ENCODE measurements at places on chromosomes 1 and 21.

DNA sequence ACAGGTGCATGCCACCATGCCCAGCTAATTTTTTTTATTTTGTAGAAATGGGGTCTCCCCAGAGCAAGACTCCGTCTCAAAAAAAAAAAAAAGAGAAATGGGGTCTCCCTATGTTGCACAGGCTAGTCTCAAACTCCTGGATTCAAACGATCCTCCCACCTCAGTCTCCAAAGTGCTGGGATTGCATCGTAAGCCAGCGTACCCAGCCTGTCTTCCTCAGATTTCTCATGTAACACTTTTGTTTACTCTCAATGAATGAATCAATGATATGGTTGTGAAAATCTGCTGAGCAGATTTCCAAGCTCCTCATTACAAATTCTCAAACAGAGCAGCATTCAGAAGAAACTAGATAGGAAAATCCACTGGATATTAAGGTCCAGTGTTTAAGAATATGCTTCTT lies 6.6 kb downstream of the CMPK1 start:
- no peak overlapping the region for H3K27ac ChIP-seq
- DNase-seq, result no peak
- no peak overlapping the region for H3K4me3 ChIP-seq
- peaks cover 6% of the 10 kb centered on the region for H3K36me3 ChIP-seq
- no peaks in the 10 kb centered on the region for H3K27me3 ChIP-seq

GRCh38 chr1:64543831-64544230 lies 73.9 kb downstream of the CACHD1 start:
- no peak overlapping the region for H3K27ac ChIP-seq
- H3K36me3 ChIP-seq, result no peaks in the 10 kb centered on the region
- no peaks in the 10 kb centered on the region for H3K4me1 ChIP-seq
- no peak overlapping the region for H3K4me3 ChIP-seq

- H3K4me1 ChIP-seq, result no peaks in the 10 kb centered on the region
- H3K27me3 ChIP-seq, result no peaks in the 10 kb centered on the region
- H3K36me3 ChIP-seq, result peaks cover 1% of the 10 kb centered on the region
These were observed 217.6 kb upstream of the SAMSN1 start for GRCh38 chr21:14763695-14764064.

DNA sequence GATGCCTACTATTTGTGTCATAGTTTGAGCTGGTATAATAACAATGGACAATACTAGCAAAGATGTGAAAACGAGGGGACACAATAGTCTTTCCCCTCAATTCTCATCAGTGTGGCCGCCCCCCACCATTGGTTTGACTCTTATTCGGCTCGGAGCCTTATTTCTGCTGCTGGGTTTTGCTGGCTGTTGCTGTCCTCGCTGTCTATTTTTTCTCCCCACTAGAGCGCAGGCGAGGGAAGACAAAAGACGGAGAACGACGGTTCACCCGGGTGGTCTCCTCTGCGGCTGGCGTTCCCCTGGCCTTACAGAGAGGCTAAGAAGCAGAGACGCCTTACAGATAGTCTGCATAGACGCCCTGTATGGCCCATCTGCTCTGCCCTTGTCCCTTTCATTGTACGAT lies 19.4 kb downstream of the CLIC6 start:
- H3K36me3 ChIP-seq, result no peaks in the 10 kb centered on the region
- H3K4me3 ChIP-seq, result no peak overlapping the region
- no peaks in the 10 kb centered on the region for H3K4me1 ChIP-seq
- H3K27ac ChIP-seq, result no peak overlapping the region
- peaks cover 40% of the 10 kb centered on the region for H3K27me3 ChIP-seq

DNA sequence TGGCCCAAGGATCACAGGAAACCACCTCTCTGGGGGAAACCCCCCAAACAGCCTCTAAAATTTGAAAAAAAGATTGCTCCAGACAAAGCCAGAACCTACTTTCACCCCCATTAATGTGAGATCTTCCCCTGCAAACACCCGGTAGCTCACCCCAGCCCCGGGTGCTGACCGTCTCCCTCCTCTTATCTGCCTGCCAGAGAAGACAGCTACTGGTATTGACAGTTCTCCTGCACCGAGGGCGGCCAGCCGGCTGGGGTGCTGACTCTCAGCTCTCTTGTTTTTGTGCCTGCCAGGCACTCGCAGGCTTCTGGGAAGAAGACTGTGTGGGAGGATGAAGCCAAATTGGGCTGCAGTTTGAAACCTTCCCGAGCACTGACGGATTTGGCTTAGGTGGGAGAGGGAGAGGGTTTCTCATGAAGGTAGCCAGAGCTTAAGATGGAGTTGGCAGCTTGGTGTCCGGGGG lies 48.2 kb downstream of the RASSF5 start:
- H3K27ac ChIP-seq, result peak overlapping the region; percentile 83
- peak overlapping the region; percentile 95 for H3K4me3 ChIP-seq
- H3K27me3 ChIP-seq, result no peaks in the 10 kb centered on the region

DNA sequence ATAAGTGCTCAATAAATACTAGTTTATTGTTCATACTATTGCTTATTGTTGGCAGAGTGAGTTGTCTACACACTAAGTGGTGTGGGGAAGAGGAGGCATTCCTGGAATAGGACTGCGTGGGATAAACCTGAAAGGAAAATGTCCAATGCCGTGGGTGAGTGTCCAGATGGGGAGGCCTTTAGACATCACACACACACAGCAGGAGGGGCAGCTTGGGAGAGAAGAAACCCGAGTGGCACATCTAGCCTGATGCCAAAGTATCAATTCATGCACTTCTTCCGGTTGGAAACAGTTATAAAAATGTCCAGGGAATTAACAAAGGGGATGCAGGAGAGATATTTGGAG lies 27.3 kb downstream of the CCN1 start:
- no peak overlapping the region for H3K4me3 ChIP-seq
- no peak overlapping the region for H3K27ac ChIP-seq
- H3K4me1 ChIP-seq, result no peaks in the 10 kb centered on the region
- no peak for DNase-seq

DNA sequence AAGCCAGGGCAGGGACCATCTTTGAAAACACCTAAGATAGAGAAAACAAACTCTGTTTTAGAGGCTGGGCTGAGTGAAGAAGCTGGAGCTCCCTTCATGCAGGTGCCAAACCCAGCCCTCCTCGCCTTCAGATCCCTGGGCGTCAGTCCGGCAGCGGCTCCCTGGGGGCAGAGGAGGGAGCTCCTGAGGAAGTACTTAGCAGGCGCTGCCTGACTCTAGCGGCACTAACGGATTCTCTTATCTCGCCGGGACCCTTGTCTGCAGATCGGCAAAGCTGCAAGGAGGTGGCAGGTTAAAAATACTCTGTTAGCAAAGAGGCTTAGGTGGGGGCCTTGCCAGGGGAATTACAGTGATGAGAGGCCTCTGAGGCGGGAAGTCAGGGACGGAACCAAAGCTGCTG lies 79.6 kb downstream of the PLXNA2 start:
- peaks cover 83% of the 10 kb centered on the region for H3K27me3 ChIP-seq
- no peak overlapping the region for H3K27ac ChIP-seq
- H3K4me3 ChIP-seq, result no peak overlapping the region

- H3K27ac ChIP-seq, result no peak overlapping the region
- H3K27me3 ChIP-seq, result no peaks in the 10 kb centered on the region
- peaks cover 16% of the 10 kb centered on the region for H3K36me3 ChIP-seq
- H3K4me3 ChIP-seq, result no peak overlapping the region
These were observed 37.2 kb downstream of the DNTTIP2 start for GRCh38 chr1:93841771-93842170.

- H3K4me1 ChIP-seq, result peaks cover 6% of the 10 kb centered on the region
- no peak overlapping the region for H3K27ac ChIP-seq
- no peak for DNase-seq
- no peaks in the 10 kb centered on the region for H3K36me3 ChIP-seq
- no peaks in the 10 kb centered on the region for H3K27me3 ChIP-seq
These were observed 94.2 kb upstream of the SLC2A1 start for GRCh38 chr1:43052786-43053439.

DNA sequence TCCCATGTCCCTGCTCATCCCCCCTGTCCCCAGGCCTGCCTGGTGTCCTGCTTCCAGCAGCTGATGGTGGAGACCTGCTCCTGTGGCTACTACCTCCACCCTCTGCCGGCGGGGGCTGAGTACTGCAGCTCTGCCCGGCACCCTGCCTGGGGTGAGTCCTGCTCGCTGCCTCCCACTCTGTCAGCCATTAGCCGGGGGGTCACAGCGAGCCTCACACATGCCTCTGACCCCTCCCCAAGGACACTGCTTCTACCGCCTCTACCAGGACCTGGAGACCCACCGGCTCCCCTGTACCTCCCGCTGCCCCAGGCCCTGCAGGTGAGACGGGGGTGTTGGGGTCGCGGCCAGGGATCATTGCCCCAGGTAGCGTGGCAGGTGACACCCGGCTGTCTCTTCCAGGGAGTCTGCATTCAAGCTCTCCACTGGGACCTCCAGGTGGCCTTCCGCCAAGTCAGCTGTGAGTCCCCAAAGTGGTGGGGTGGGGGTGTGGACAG lies 10.0 kb downstream of the SCNN1D start:
- no peak overlapping the region for H3K27ac ChIP-seq
- peaks cover 6% of the 10 kb centered on the region for H3K36me3 ChIP-seq
- no peaks in the 10 kb centered on the region for H3K27me3 ChIP-seq
- no peak for DNase-seq

- H3K36me3 ChIP-seq, result no peaks in the 10 kb centered on the region
- no peak overlapping the region for H3K4me3 ChIP-seq
- no peaks in the 10 kb centered on the region for H3K27me3 ChIP-seq
- peaks cover 9% of the 10 kb centered on the region for H3K4me1 ChIP-seq
- H3K27ac ChIP-seq, result no peak overlapping the region
- DNase-seq, result no peak
These were observed 37.9 kb upstream of the RHOU start for GRCh38 chr1:228697207-228698016.

GRCh38 chr1:118264343-118264742 lies 79.3 kb upstream of the SPAG17 start:
- no peaks in the 10 kb centered on the region for H3K36me3 ChIP-seq
- H3K27ac ChIP-seq, result no peak overlapping the region
- H3K4me1 ChIP-seq, result no peaks in the 10 kb centered on the region
- no peaks in the 10 kb centered on the region for H3K27me3 ChIP-seq
- no peak for DNase-seq

DNA sequence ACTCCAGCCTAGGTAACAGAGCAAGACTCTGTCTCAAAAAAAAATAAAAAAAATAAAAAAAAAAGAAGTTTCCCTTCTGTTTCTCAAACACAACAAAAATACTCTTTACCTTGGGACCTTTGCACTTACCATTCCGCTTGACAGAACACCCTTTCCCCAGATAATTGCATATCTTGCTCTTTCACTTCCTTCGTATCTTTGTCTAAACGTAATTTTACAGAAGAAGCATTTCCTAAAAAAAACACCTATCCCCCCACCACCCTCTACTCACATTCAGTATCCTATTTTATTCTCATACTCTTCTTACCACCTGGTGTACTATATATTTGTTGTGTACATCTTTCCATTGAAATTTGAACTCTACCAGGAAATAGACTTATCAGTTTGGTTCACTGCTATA lies 32.7 kb downstream of the ASH1L start:
- DNase-seq, result no peak
- peaks cover 7% of the 10 kb centered on the region for H3K36me3 ChIP-seq
- H3K4me3 ChIP-seq, result no peak overlapping the region
- peak overlapping the region; percentile 23 for H3K27ac ChIP-seq
- no peaks in the 10 kb centered on the region for H3K27me3 ChIP-seq

- no peak for DNase-seq
- H3K27ac ChIP-seq, result no peak overlapping the region
- no peaks in the 10 kb centered on the region for H3K36me3 ChIP-seq
- no peak overlapping the region for H3K4me3 ChIP-seq
These were observed 119.7 kb downstream of the HHAT start for GRCh38 chr1:210448297-210448892.

DNA sequence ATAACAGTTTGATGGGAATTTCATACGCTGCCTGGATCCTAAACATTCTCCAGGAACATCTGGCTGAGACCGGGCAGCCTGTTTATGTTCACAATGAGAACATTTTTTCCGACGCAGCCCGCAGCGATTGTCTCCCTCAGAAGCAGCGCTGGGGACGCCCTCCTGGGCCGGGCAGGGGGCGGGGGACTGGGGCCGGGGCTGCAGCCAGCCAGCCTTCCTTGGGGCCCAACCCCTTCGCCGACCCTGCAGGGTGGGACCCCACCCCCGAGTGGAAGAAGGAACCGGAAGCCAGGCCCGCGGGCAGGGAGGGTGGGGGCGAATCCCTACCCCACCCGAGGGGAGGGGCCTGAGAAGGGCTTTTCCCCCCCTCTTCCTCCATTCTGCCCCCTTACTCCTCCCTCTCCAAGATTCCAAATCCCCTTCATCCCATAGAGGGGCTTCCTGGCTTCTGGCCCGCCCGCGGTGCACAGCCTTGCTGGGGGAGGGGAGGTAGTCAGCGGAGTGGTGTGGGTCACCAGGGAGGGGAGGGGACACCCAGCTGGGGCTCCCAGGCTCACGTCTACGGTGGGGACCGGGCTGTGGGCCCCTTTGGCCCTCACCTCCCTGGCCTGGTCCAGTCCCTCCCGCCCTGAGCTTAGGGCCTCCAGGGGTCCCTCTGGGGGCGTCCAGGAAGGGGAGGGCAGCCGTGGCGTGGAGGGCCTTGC lies 60.6 kb downstream of the WNT9A start:
- H3K27ac ChIP-seq, result no peak overlapping the region
- H3K36me3 ChIP-seq, result peaks cover 3% of the 10 kb centered on the region
- peaks cover 15% of the 10 kb centered on the region for H3K4me1 ChIP-seq
- peak; percentile 8 for DNase-seq

- no peak overlapping the region for H3K4me3 ChIP-seq
- peaks cover 41% of the 10 kb centered on the region for H3K36me3 ChIP-seq
- H3K27me3 ChIP-seq, result no peaks in the 10 kb centered on the region
- DNase-seq, result no peak
- H3K27ac ChIP-seq, result no peak overlapping the region
These were observed 8.9 kb downstream of the MAPKAPK2 start for GRCh38 chr1:206693592-206693991.

GRCh38 chr1:203275656-203276272 lies 29.6 kb upstream of the BTG2 start:
- H3K27me3 ChIP-seq, result no peaks in the 10 kb centered on the region
- no peaks in the 10 kb centered on the region for H3K36me3 ChIP-seq
- peaks cover 29% of the 10 kb centered on the region for H3K4me1 ChIP-seq
- H3K27ac ChIP-seq, result no peak overlapping the region

GRCh38 chr1:46528297-46528955 lies 23.0 kb downstream of the KNCN start:
- no peak for DNase-seq
- no peak overlapping the region for H3K4me3 ChIP-seq
- peaks cover 3% of the 10 kb centered on the region for H3K36me3 ChIP-seq
- no peak overlapping the region for H3K27ac ChIP-seq
- peaks cover 35% of the 10 kb centered on the region for H3K27me3 ChIP-seq
- no peaks in the 10 kb centered on the region for H3K4me1 ChIP-seq

- H3K36me3 ChIP-seq, result peaks cover 3% of the 10 kb centered on the region
- no peak overlapping the region for H3K27ac ChIP-seq
- no peak for DNase-seq
- no peaks in the 10 kb centered on the region for H3K27me3 ChIP-seq
These were observed 178.8 kb downstream of the FGGY start for GRCh38 chr1:59475737-59476136.

DNA sequence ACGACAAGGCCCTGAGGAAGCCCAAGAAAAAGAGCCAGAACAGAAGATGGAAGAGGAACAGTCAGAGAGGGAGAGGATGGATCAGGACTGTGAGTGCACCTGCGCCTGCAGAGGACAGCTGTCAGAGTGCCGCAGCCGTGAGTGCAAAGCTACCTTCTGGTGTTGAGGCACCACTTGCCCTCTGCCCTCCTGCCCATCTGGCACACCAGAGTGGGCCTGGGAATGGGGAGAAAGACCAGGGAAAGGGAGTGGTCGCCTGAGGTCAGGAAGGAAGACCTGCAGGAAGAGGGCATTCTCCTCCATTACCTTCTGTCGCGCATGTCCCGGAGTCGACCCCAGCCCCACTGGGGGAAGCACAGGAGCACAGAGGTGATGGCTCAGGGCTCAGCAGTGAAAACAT lies 26.2 kb downstream of the VASH2 start:
- peaks cover 16% of the 10 kb centered on the region for H3K27me3 ChIP-seq
- H3K4me3 ChIP-seq, result no peak overlapping the region
- H3K27ac ChIP-seq, result no peak overlapping the region
- H3K4me1 ChIP-seq, result peaks cover 3% of the 10 kb centered on the region
- H3K36me3 ChIP-seq, result no peaks in the 10 kb centered on the region
